ENCODE measurements at places on chromosomes 5 and 9. TPM values are rescaled to one million over a fixed set of nuclear protein-coding genes. Genes with fewer than 3 reads are reported as not detected.

The FBP2 gene
- not detected for total RNA-seq

DNA sequence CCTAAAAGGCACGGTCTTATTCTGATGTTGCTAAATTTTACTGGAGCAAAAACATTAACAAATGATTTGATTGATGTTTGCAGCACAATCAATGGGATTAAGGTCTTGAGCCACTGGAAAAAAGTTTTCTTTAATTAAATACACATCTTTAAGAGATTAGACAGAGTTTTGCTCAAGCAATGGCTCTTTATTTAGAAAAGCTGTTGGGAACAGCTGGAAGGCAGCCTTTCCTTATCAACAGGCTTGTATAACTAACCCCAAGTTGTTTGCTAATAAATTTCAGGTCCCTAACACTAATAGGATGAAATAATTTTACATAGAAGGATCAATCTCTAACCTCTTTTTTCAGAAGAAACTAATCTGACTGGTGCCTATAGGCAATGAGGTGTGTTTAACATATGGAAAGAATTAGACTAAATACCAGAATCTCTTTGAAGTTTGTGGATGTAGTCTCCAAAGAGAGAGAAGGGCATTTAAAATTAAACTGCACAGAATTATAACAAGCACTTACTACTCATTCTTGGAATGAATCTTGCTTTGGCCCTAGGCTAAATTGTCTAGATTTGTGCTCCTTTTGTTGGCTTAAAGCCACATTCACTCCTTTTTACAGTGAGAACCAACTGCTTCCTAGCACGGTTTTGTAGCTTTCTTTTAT, 67.3 kb upstream of the TNFAIP8 start:
- no peak overlapping the region for H3K4me3 ChIP-seq
- no peaks in the 10 kb centered on the region for H3K36me3 ChIP-seq
- H3K4me1 ChIP-seq: peaks cover 21% of the 10 kb centered on the region

GRCh38 chr5:154791535-154791934, 36.4 kb downstream of the LARP1 start:
- no peak overlapping the region for H3K4me3 ChIP-seq
- peaks cover 45% of the 10 kb centered on the region for H3K4me1 ChIP-seq
- H3K27me3 ChIP-seq: no peaks in the 10 kb centered on the region
- DNase-seq: no peak

- no peak overlapping the region for H3K27ac ChIP-seq
- no peaks in the 10 kb centered on the region for H3K27me3 ChIP-seq
- H3K4me3 ChIP-seq: no peak overlapping the region
- H3K36me3 ChIP-seq: no peaks in the 10 kb centered on the region
- no peak for DNase-seq
Measured at GRCh38 chr9:85064811-85065371, 395.4 kb downstream of the NTRK2 start.

DNA sequence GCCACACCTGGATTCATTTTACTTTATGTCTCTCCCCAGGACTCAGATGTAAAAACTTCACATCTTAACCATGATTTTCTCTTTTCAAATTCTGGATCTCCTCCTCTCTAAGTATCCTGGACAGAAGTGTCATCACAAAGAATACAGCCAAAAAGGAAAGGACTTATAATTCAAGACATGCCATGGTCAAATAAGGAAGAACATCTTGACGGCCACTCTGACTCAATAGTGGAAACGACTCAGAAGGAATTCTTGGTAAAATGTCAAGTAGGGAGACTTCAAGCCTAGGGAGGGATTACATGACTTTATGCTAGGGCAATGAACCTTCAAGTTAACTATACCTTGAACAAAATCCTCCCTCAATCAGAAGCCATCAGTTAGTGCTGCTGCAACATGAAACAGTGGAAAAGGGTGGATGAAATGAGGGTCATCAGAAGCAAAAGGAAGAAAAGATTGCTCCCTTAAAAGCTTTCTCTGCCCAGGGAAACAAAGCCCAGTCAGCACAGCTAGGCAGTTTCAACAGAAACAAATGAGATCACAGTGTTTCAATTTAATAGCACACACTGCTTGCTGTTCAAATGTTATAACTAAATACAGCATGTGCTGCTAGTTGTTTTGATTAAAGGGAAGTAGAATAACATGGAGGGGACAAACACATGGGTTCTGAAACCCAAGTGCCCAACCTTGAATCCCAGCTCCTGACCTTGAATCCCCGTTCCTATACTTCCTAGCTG, 101.4 kb downstream of the LPAR1 start:
- peak overlapping the region; percentile 45 for H3K27ac ChIP-seq
- peaks cover 8% of the 10 kb centered on the region for H3K36me3 ChIP-seq
- DNase-seq: no peak
- no peaks in the 10 kb centered on the region for H3K27me3 ChIP-seq
- H3K4me1 ChIP-seq: no peaks in the 10 kb centered on the region

The LHX2 gene
- 0.31 TPM for total RNA-seq

- H3K36me3 ChIP-seq: no peaks in the 10 kb centered on the region
- H3K27me3 ChIP-seq: no peaks in the 10 kb centered on the region
- H3K4me1 ChIP-seq: peaks cover 16% of the 10 kb centered on the region
- H3K27ac ChIP-seq: no peak overlapping the region
- H3K4me3 ChIP-seq: no peak overlapping the region
- DNase-seq: no peak
Measured at GRCh38 chr5:10551782-10552138, 12.1 kb upstream of the ANKRD33B start.

DNA sequence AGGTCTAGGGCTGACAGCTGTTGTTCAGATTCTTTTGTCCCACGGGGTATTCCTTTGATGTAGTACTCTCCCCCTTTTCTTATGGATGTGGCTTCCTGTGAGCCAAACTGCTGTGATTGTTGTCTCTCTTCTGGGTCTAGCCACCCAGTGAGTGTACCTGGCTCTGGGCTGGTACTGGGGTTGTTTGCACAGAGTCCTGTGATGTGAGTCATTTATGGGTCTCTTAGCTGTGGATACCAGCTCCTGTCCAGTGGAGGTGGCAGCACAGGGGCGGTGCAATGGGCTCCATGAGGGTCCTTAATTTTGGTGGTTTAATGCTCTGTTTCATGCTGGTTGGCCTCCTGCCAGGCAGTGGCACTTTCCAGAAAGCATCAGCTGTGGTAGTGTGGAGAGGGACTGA, 161.3 kb downstream of the CAVIN4 start:
- H3K27me3 ChIP-seq: no peaks in the 10 kb centered on the region
- DNase-seq: no peak
- no peak overlapping the region for H3K27ac ChIP-seq
- no peak overlapping the region for H3K4me3 ChIP-seq
- H3K36me3 ChIP-seq: no peaks in the 10 kb centered on the region

DNA sequence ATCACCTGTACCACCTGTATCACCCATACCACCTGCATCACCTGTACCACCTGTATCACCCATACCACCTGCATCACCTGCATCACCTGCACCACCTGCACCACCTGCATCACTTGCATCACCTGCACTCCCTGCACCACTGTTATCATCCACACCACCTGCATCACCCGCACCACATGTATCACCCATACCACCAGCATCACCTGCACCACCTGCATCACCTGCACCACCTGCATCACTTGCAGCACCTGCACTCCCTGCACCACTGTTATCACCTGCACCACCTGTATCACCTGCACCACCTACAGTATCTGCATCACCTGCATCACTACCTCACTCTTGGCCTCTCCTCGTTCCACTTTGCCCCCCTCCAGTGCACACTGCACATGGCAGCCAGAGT, 63.2 kb upstream of the CKMT2 start:
- H3K36me3 ChIP-seq: no peaks in the 10 kb centered on the region
- H3K4me1 ChIP-seq: no peaks in the 10 kb centered on the region
- H3K4me3 ChIP-seq: no peak overlapping the region
- H3K27ac ChIP-seq: no peak overlapping the region

The NSD1 gene
- 25.4 TPM for total RNA-seq

GRCh38 chr5:153690236-153690635, 199.8 kb downstream of the GRIA1 start:
- no peak for DNase-seq
- H3K27ac ChIP-seq: no peak overlapping the region
- no peak overlapping the region for H3K4me3 ChIP-seq
- no peaks in the 10 kb centered on the region for H3K36me3 ChIP-seq

- no peaks in the 10 kb centered on the region for H3K4me1 ChIP-seq
- H3K27me3 ChIP-seq: no peaks in the 10 kb centered on the region
- no peak overlapping the region for H3K4me3 ChIP-seq
- H3K36me3 ChIP-seq: no peaks in the 10 kb centered on the region
- DNase-seq: no peak
- H3K27ac ChIP-seq: no peak overlapping the region
Measured at GRCh38 chr5:39137819-39138451, 63.7 kb upstream of the RICTOR start.

DNA sequence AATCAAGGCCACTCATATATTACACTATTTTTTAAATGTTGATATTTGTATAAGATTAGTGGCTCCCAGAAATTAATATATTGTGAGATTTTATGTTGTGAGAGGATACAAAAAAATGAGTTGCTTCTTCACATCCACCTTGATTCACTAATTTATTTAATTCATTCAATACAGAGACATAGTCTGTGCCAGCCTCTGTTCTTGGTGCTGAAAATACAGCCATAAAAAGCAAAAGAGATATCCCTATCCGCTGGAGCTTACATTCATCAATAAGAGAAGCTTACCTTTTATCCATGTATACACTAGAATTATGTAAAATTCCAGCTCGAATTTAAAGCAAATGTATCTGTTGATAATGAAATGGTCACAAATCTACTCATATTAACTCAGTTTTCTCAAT, 92.2 kb upstream of the GABRG2 start:
- no peak overlapping the region for H3K27ac ChIP-seq
- H3K4me1 ChIP-seq: no peaks in the 10 kb centered on the region
- no peaks in the 10 kb centered on the region for H3K27me3 ChIP-seq
- no peak overlapping the region for H3K4me3 ChIP-seq
- DNase-seq: no peak
- no peaks in the 10 kb centered on the region for H3K36me3 ChIP-seq

- H3K36me3 ChIP-seq: no peaks in the 10 kb centered on the region
- H3K27me3 ChIP-seq: no peaks in the 10 kb centered on the region
- no peaks in the 10 kb centered on the region for H3K4me1 ChIP-seq
- DNase-seq: no peak
Measured at GRCh38 chr5:36536616-36537005, 69.8 kb upstream of the SLC1A3 start.

DNA sequence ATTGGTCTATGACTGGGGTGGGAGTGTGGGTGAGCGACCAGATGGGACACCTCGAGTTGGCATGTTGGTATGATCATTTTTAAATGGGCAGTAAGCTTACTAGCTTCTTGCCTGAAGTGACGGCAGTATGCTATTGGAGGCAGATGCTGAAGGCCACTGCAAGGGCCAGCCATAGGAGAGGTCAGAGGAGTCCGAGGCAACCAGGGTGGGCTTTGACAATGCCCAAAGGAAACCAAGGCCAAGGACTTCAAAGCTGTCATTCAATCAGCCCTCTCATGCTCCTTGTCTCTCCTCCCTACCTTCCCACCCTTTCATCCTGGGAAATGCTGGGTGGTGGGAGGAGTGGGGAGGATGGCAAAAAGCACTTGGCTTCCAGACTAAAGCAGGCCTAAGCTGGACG, 57.1 kb upstream of the GLRX start:
- no peaks in the 10 kb centered on the region for H3K36me3 ChIP-seq
- no peak overlapping the region for H3K4me3 ChIP-seq
- H3K4me1 ChIP-seq: no peaks in the 10 kb centered on the region
- no peaks in the 10 kb centered on the region for H3K27me3 ChIP-seq
- no peak for DNase-seq
- no peak overlapping the region for H3K27ac ChIP-seq

- H3K36me3 ChIP-seq: no peaks in the 10 kb centered on the region
- H3K4me3 ChIP-seq: no peak overlapping the region
- no peak overlapping the region for H3K27ac ChIP-seq
Measured at GRCh38 chr9:94717761-94718160, 8.7 kb upstream of the AOPEP start.

The TRPM3 gene
- 0.59 TPM for total RNA-seq

- no peaks in the 10 kb centered on the region for H3K27me3 ChIP-seq
- no peak overlapping the region for H3K27ac ChIP-seq
- peaks cover 6% of the 10 kb centered on the region for H3K36me3 ChIP-seq
- DNase-seq: no peak
- H3K4me3 ChIP-seq: no peak overlapping the region
Measured at GRCh38 chr9:128493424-128493823, 11.1 kb upstream of the GLE1 start.

- no peak overlapping the region for H3K27ac ChIP-seq
- H3K4me3 ChIP-seq: no peak overlapping the region
- no peaks in the 10 kb centered on the region for H3K27me3 ChIP-seq
- no peak for DNase-seq
- no peaks in the 10 kb centered on the region for H3K36me3 ChIP-seq
- H3K4me1 ChIP-seq: no peaks in the 10 kb centered on the region
Measured at GRCh38 chr5:167639766-167640165, 651.7 kb upstream of the WWC1 start.

GRCh38 chr5:18850216-18850615, 1137.8 kb downstream of the CDH18 start:
- H3K4me3 ChIP-seq: no peak overlapping the region
- no peak overlapping the region for H3K27ac ChIP-seq
- no peak for DNase-seq
- H3K4me1 ChIP-seq: no peaks in the 10 kb centered on the region
- H3K36me3 ChIP-seq: no peaks in the 10 kb centered on the region

DNA sequence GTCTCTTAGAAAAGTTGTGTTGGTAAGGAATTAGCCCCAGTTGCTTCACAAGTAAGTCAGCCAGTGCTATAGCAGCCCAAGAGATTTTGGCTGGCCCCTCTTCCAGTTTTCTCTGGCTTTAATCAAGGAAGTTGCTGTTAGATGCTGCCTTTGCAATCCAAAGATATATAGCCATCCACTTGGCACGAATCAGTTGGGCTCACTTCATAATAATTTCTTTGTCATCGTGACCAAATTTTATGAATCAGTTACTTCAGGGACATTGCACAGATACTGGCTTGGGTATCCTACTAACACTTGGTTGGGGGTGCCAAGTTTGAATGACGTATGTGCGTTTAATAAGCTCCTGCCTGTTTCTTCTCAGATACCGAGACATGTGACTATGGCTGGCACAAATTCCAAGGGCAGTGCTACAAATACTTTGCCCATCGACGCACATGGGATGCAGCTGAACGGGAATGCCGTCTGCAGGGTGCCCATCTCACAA, 81.5 kb downstream of the VCAN start:
- no peak overlapping the region for H3K4me3 ChIP-seq
- no peaks in the 10 kb centered on the region for H3K4me1 ChIP-seq
- H3K27ac ChIP-seq: no peak overlapping the region
- H3K27me3 ChIP-seq: no peaks in the 10 kb centered on the region
- DNase-seq: peak; percentile 85

- no peaks in the 10 kb centered on the region for H3K36me3 ChIP-seq
- peak overlapping the region; percentile 11 for H3K27ac ChIP-seq
- H3K4me3 ChIP-seq: no peak overlapping the region
- H3K27me3 ChIP-seq: no peaks in the 10 kb centered on the region
- DNase-seq: peak; percentile 65
Measured at GRCh38 chr9:134236001-134236421, 71.6 kb upstream of the RNU6ATAC start.
